ENCODE measurements at places on chromosomes 2 and 18. TPM values are rescaled to one million over a fixed set of nuclear protein-coding genes. Genes with fewer than 3 reads are reported as not detected.

DNA sequence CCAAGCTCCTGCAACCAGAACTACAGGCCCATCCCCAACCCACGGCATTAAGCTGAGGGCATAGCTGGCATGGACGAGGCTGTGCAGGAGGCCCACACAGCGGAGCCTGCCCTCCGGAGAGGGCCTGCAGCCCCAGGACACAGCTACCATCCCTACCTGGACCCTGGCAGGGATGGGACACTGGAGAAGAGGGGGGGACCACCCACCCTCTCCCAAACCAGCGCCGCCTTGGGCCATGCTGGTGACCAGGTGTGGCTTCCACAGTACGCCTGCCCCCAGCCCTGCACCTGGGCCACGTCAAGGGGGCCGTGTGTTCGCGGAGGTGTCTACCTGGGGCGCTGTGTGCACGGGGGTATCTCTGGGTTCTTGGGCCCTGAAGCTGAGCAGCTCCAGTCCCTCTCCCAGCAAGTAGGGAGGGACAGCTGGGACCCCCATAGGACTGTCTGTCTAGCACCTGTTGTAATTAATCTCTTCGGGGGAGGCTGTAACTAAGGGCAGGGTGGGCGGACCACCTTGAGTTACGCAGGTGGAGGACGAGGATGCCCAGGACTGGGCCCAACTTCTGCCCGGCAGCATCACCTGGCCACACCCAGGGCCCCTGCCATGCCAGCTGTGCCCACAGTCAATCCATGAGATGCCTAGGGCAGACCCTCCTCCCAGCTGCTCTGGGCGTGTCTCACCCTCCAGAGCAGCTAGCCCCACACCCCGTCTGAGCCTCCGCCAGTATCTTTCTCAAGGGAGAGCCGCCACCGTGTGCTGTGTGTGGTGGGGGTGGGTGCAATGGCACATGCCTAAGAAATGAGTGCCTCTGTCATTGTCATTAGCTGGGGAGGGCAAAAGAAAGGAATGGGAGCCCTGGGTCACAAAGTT lies 18.3 kb downstream of the HS6ST1 start:
- no peak for DNase-seq

GRCh38 chr2:72757177-72757775 lies 68.6 kb downstream of the EXOC6B start:
- DNase-seq, result no peak

DNA sequence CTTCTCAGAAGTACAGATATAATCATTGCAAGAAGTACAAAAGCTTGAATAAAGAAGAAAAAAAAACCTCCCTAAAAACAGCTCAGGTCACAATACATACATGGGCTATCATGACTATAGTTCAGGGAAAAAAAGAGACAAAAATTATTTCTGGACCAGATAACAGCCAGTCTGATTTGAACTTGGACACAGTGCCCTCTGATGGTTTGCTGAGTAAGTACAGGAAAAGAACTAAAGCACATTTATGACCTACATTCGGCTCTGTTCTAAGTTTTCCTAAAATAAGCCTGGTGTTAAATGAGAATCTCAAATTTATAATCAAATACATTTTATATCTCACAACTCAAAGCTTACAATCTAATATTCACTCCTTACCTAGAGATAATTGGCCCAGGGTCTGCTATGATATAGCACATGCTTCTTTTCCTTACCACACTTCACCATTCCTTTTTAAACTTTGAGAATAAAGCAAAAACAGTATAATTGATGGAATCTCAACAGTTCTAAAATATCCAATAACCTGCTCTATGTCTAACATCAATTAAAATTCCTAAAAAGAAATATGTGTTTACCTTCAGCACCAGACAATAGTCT lies 81.1 kb downstream of the RAPH1 start:
- peak; percentile 51 for DNase-seq

DNA sequence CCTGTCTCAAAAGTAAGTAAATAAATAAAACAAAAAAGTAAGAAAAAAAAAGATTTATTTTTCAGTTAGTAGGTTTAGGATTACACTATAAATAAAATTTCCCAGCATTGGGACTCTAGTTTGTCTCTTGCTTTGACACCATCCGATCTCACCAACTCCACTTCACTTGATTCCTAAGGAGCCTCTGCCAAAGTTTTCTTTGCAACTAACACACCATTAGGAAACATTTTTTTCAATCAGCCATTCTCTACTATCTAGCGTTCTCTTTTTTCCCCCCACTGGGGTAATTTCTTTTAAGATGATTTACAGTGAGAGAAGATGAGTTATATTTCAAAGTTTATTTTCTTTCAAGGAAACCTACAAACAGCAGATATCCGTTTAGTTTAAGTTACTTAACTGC lies 10.6 kb upstream of the NEMP2 start:
- no peak for DNase-seq

The MFSD2B gene
- 2.4 TPM for polyA plus RNA-seq

- no peak for DNase-seq
Measured at GRCh38 chr2:72156872-72157271, 9.2 kb upstream of the CYP26B1 start.

DNA sequence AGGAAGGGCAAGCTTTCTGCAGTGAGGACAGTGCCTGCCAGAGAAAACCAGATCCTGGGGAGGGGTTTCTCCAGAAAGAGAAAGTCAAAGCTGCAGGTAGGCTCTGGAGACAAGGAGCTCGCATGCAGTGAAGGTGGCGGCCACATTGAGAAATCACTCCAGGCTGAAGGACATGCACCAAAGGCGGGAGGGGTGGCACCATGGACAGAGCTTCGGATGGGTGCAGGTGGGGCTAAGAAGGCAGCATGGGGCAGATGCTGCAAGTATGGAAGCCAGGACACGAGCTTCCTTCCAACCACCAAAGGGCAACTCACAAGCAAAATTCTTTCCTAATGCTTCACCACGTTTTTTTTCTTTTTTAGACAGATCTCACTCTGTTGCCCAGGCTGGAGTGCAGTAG lies 104.4 kb upstream of the SLC35G4 start:
- DNase-seq, result no peak

The EVX2 gene
- polyA plus RNA-seq, result not detected

The CCDC178 gene
- polyA plus RNA-seq, result 1.6 TPM

The FEV gene
- polyA plus RNA-seq, result not detected

The HOXD12 gene
- 0.32 TPM for polyA plus RNA-seq

- DNase-seq, result no peak
Measured at GRCh38 chr2:181614874-181615638, 41.8 kb downstream of the CERKL start.

DNA sequence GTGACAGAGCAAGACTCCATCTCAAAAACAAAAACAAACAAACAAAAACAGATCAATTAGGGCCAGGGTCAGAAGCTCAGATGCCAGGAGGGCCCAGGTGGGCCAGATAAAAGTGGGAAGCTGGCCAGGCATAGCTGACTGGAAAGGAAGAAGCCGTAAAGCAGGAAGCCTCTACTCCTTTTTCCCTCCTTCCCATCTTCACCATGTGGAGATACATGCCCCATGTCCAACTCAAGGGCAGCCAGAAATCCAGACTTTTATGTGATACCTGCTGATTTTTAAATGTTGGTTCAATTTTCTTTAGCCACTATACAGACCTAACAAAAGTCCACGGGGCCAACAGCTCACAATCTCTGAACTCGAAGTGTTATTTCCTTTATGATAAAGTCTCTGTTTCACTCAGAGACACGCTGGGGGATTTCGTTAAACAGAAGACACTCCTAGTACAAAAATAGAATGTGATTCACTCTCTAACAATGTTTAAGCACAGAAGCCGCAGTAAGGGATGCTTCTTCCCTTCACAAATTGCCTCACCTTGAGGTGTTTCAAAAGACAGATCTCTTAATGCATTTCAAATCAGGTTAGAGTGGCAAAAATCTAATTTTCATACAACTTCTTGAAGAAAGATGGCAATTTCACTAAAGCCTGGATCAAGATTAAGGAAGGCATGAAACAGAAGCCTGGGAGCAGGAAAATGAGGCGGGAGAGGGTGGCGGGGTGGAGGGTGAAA lies 14.0 kb downstream of the TMEM247 start:
- DNase-seq, result no peak

DNA sequence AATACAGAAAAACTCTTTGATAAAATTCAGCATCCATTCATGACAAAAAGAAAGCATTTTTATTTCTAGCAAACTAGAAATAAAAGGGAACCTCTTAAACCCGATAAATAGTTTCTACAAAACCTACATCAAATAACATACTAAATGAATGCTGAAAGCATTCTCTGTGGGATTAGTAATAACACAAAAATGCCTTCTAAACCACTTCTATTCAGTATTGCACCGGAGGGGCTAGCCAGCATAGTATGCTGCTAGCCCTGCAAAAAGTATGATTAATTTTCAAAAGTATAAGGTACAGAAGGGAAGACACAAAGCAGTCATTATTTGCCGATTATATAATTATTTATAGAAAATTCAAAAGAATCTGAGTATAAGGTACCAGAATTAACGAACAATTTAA lies 145.2 kb downstream of the DTNB start:
- DNase-seq, result no peak

- DNase-seq, result no peak
Measured at GRCh38 chr2:229003256-229003655, 267.8 kb downstream of the PID1 start.

GRCh38 chr2:60350791-60351190 lies 202.7 kb downstream of the BCL11A start:
- no peak for DNase-seq

DNA sequence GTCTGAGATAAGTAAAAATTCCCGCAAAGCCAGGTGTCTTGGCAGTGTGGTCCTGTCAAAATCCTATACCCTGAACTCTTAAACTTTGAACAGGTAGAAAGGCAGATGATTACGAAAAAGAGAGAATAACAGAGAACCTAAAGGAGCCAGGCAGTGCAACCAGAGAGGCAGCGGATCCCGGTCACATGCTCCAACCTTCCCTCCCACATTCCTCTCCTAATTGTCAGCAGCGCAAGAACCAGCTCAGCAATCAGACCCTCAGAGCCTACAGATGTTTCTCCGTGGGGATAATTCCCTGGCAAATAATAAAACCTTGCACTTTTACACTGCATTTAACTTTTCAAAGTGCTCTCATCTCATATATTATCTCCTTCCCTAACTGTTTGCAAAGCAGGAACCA lies 124.8 kb downstream of the EPHA4 start:
- no peak for DNase-seq

GRCh38 chr2:231930593-231931281 lies 4.5 kb upstream of the NPPC start:
- DNase-seq, result no peak

GRCh38 chr2:238899386-238899785 lies 51.5 kb downstream of the TWIST2 start:
- no peak for DNase-seq

GRCh38 chr2:54206596-54206995 lies 49.4 kb downstream of the TSPYL6 start:
- peak; percentile 34 for DNase-seq

GRCh38 chr2:218032336-218033171 lies 29.8 kb upstream of the TNS1 start:
- DNase-seq, result no peak

DNA sequence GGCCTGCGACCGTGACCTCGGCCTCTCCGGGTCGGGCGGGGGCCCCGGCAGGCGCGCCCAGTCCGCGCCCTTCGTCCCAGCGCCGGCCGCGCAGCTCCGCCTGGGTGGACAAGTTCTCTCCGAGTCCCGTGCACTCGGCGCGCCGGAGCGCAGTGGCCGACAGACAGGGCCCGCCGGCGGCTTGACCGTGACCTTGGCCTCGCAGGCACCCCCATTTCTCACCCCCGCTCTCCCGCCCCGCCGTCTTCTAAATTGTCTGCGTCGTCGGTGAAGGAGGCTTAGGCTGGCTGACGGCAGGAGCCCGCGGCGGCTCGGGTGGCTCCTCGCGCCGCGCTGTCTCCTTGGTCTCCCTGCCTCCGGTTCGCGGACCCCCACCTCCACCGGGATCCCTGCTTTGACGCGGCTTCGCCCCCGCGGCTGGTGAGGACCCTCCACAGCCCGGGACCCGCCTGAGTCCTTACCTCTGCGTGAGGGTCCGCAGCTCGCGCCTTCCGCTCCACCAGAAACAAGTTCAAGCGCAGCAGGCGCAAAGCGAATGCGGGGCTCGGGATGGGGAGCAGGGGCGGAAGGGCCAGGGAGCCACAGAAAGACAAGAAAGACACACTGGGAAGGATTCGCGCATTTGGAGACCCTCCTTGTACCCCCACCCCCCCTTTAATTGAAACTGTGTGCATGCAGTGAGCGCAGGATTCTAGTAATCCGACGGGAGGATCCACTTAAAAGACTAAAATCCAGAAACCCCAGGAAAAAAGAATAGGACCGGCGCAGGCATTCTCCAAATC lies 4.0 kb downstream of the PTGR3 start:
- DNase-seq, result no peak
